Kidney epithelial cell (primary cell): ENCODE measurements at places on chromosomes 5 and 9. TPM values are rescaled to one million over a fixed set of nuclear protein-coding genes. Genes with fewer than 3 reads are reported as not detected.
A peak's percentile ranks its signal among the peaks of the same experiment; 100 is the strongest.

The LECT2 gene
- total RNA-seq = not detected in 2 replicates

The PCDHGB5 gene
- 18.6 and 19.3 TPM in 2 replicates for total RNA-seq

The TMEM171 gene
- 2.9 and 3.0 TPM in 2 replicates for total RNA-seq

The FIBCD1 gene
- total RNA-seq = 2.3 and 2.6 TPM in 2 replicates

The PDLIM4 gene
- 146 and 164 TPM in 2 replicates for total RNA-seq

The SV2C gene
- under 0.01 and 0.04 TPM in 2 replicates for total RNA-seq

The SLC6A3 gene
- total RNA-seq = not detected in 2 replicates

The CTSL gene
- 85.2 and 117 TPM in 2 replicates for total RNA-seq

The C9orf50 gene
- not detected in 2 replicates for total RNA-seq

The ATP10B gene
- under 0.01 TPM in 1 of 2 replicates, not detected in the other for total RNA-seq

GRCh38 chr5:459562-460272 lies 16.7 kb downstream of the EXOC3 start:
- DNase-seq = no peak

DNA sequence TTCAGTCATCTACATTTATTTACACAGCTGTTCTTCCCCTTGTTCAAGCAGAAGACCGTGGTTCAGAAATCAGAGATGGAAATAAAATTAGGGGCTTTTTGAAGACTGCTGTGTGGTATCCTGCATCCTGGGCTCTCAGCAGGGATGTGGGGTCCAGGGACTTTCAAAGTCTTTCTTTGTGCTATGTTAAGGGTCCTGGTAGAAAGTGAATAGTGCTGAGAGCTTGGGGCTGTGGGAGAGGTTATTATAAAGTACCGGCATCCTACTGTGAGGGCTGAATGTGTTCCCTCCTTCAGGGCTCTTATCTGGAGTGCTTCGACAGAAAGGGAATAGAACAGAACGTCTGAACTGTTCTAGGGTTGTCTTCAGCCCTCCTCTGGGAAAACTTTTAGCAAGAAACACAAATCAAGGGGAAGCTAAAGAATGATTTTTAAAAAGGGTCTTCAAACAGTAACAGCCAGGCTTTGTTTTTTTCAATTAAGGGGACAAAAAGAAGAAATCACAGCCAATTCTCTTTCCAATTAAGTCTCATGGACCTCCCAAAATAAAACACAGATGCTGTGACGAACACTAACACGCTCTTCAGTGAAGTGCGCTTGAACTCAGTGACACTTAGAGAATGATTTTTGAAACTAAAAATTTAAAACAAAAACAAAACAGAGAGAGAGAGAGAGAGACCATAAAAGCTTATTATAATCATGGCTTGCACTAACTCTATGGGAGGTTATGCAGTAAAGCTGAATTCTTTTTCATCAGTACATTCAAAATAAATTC lies 15.7 kb upstream of the SLC1A3 start:
- no peak for DNase-seq

DNA sequence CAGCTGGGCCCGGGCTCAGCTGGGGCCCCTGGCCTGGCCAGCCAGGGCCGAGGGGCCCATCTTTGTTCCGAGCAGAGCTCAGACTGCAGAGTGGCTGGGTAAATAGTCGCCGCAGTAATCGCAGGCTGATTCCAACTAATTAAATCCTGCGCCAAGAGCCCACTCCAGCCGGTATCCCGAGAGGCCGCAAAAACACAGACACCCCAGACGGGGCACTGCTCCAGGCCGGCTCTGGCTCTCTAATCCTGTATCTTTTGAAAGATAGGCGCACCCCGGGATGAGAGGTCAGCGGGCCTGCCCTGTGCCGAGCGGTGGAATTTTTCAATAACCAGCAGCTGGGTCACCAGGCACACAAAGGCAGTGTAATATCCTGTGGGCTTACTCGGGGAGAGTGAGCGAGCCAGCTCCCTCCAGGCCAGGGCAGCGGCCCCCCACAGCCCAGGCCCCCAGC lies 57.7 kb downstream of the LMX1B start:
- DNase-seq = no peak

GRCh38 chr9:4585135-4585534 lies 77.0 kb upstream of the PLPP6 start:
- no peak for DNase-seq

- DNase-seq = no peak
These were observed 223.2 kb upstream of the PANK3 start for GRCh38 chr5:168802337-168802736.

- no peak for DNase-seq
These were observed 51.9 kb downstream of the COL27A1 start for GRCh38 chr9:114207034-114207810.

DNA sequence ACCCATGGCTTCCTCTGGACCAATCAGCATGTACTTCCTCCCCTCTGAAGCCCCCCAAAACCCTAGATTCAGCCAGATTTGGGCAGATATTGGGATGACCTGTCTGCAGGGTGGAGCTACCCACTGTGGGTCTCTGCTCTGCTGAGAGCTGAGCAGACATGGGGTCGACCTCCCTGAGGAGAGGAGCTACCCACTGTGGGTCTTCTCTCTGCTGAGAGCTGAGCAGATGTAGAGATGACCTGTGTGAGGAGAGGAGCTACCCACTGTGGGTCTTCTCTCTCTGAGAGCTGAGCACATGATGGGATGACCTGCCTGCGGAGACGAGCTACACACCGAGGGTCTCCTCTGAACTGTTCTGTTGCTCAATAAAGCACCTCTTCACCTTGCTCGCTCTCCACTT lies 89.6 kb downstream of the CAVIN4 start:
- DNase-seq = no peak

GRCh38 chr9:6014670-6015270 lies 654 bp downstream of the RANBP6 start:
- peak; percentile 71 for DNase-seq

GRCh38 chr5:83151821-83152220 lies 74.5 kb downstream of the XRCC4 start:
- no peak for DNase-seq

DNA sequence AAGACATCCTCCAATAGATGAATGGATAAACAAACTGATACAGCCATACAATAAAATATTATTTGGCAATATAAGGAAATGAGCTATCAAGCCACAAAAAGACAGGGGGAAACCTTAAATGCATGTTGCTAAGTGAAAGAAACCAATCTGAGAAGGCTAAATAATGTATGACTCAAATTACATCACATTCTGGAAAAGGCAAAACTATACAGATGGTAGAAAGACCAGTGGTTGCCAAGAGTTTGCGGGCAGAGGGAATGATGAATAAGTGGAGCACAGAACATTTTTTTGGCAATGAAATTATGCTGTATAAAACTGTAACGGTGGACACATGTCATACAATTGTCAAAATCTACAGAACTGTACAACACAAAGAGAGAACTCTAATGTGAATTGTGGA lies 63.3 kb downstream of the CSF2 start:
- DNase-seq = no peak

DNA sequence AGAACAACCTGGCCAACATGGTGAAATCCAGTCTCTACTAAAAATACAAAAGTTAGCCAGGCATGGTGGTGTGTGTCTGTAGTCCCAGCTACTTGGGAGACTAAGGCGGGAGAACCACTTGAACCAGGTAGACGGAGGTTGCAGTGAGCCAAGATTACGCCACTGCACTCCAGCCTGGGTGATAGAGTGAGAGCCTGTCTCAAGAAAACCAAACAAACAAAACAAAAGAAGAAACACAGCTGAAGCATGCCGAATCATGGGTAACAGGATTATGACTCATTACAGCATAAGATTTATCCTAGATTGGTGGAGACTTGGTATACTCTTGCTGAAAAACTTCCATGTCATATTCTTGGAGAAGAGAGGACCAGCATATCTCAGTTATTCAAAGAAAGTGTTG lies 236.7 kb upstream of the CCNH start:
- no peak for DNase-seq

- no peak for DNase-seq
These were observed 42.7 kb upstream of the AKNA start for GRCh38 chr9:114430457-114430856.

- no peak for DNase-seq
These were observed 425.4 kb downstream of the DNAH5 start for GRCh38 chr5:13519131-13519530.

DNA sequence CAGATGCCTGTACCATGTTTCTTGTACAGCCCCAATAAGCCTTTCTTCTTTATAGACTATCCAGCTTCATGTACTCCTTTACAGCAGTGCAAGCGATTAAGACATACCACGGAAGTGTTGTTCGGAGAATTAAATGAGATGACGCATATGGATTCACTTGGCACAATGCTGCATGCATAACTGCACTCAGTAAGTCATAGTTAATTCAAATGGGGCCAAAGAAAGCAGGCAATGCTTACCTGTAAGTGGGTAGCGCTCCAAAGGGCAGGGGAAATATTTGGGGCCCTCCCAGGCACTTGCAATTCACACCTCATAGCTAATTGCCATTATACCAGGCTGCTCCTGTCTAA lies 7.7 kb upstream of the ADRA1B start:
- no peak for DNase-seq

DNA sequence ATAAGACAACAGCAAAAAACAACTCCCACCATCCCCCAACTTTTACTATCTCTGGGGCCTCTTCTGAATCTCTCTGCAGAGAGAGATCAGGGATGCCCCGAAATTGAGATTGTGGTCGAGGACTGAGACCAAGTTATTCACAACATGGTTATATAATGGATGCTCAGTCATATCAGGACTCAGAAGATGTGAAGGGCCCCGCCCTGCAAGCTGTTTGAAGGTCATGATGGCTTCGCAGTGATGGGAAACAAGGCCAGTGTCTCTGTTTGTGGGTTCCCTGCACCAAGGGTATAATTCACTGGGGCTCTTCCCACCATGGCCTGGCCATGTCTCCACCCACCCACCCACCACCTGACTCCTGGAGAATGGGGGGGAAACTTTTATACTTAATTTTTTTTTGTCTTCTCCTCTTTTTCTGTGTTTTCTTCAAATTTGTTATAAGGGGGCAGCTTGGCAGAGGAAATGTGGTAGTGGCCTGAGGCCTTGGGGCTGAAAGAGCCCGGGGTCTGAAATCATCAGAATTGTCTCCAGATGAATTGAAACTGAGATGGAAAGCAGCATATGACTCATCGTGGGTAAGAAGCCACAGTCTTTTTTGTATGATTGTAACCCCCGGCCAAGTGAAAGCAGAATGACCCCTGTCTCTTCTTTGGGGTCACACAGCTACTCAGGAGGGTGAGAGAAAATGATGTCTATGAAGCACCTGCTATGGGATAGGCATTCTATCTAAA lies 15.0 kb upstream of the TEX48 start:
- DNase-seq = no peak

DNA sequence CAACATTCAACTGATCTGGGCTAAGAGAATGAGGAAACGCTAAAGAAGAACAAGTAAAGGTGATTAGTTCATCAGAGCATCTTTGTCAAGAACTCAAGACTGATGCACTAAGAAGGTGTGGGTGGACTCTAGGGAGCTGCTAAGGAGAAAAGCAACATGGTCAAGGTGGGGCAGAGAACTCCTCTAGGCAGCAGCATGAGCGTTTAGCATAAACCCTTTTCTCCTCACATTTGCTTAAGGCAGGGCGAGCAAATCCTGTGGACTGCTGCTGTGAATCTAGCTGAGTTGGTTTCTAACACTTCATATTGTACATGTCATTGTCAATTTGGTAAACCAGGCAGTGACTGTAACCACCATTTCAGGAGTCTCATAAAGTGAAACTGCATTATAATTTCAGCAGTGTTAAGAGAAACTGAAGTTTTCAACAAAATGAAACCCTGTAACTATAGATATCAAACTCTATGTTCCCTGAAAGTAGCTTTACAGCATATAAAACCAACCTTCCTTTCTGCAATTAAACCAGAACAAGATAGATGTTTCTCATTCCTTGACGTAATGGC lies 45.9 kb upstream of the MAN2A1 start:
- no peak for DNase-seq

DNA sequence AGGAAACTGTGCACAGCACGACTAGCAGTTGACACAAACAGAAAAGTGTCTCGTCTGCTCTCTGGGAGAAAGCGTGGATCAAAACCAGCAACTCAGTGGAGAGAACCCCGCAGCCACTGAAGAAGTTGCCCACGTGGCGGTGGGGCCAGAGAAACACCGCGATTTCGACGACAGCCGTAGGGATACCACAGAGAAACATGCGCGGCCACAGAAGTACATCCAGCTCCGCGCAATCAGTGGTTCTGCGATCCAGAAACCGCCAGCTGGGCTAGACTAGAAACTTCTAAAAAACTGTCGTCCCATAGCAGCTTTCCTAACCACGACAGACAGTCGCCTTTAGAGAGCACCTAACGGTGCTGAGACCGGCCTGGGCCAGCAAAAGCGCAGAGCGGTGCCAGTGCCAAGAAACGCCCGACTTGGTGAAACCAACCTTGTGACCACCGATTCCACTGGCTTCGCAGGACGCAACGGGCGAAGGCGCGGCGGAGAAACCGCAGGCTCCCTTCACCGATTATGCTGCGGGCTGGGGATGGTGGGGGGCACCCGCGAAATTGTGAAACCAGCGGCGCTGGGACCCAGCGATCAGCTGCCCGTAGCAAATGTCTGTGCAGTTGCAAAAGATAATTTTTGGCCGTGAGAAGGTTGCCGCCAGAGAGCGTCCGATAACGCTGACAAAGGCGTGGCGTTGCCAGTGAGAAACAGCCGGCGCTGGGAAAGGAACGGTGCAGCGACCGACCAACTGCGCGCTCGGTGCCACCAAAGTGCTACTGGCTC lies 2.7 kb upstream of the ANXA2R start:
- DNase-seq = no peak

- DNase-seq = no peak
These were observed 182.9 kb downstream of the SAXO1 start for GRCh38 chr9:18849890-18850677.

- DNase-seq = no peak
These were observed 205.3 kb upstream of the HAPLN1 start for GRCh38 chr5:83925955-83926337.

- no peak for DNase-seq
These were observed 32.2 kb upstream of the LARP1 start for GRCh38 chr5:154722936-154723335.
